ENCODE measurements at places on chromosomes 16 and 17.

DNA sequence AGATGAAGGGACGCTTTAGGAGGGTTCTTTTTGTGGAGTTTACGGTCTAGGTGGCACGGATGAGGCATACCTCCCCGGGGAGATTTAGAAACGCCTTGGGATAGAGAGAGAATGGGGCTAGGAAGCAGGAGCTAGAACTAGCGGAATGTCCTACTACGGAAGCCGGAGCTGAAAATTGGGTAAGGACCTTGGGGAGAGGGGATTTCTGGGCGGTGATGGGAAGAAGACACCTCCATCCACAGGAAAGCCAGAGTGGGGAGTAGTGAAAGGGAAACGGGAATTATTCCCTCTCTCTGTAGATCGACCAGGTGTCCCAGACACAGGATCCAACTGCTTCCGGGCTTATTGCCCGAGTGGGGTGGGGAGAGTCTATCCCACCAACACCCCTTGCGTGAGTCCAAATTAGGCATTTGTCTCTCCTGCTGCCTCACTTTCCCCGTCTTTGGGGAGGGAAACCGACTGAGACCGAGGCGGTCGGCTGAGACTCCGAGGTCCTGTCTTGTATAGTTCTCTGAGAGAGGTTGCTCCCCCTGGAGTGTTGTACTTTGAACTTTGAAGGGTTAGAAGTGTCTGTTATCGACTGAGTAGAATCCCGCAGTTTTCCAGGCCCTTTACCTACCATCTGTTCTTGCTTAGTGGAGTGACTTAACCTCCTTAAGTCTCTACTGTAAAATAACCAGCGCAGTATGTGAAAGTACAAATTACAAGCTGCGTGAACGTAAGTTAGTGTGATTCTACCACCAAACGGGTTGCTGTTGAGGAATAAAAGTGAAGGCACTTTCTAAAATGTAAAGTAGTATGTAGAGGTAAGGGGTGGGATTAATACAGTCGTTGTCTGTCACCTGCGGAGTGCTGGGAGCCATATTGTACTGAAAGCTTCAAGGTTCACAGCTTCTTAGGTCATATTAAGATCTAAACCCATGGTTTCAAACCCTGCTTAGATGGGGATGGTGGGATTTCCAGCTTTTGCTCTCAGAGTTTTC lies 1.0 kb downstream of the RSPRY1 start:
- DNase-seq, result no peak

- no peak for DNase-seq
Measured at GRCh38 chr16:68083861-68084503, 1.2 kb upstream of the NFATC3 start.

- DNase-seq, result no peak
Measured at GRCh38 chr17:51046514-51047384, 73.9 kb downstream of the SPAG9 start.

- no peak for DNase-seq
Measured at GRCh38 chr17:75661531-75661930, 5.4 kb downstream of the RECQL5 start.

DNA sequence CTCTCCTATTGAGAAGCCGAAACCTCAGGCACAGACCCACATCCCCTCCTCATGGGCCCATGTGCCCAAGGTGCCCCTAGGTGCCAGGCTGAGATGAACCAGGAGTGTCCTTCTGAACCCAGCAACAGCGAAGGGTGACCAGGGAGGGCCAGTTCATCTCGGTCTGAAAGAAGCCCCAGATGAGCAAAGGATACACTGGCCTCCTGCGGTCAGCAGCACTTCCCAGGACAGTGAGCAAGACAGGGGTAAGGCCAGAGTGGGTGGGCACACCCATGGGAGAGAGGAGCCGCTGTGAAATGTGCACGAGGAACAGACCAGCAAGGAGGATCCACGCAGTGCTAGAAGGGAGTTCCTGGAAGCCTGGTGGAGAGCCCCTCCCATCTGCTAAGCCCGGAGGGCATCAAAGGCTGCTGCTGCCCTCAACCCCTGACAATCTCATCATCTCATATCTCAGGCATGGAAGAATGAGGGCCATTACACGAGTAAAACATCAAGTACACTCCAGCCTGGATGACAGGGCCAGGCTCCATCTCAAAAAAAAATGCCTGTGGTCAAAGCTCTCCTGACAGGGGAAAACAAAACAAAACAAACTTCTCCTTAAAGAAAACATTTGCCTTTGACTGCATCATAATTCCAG lies 3.3 kb upstream of the HBZ start:
- DNase-seq, result no peak

- no peak for DNase-seq
Measured at GRCh38 chr16:64745258-64745930, 376.5 kb downstream of the CDH11 start.

DNA sequence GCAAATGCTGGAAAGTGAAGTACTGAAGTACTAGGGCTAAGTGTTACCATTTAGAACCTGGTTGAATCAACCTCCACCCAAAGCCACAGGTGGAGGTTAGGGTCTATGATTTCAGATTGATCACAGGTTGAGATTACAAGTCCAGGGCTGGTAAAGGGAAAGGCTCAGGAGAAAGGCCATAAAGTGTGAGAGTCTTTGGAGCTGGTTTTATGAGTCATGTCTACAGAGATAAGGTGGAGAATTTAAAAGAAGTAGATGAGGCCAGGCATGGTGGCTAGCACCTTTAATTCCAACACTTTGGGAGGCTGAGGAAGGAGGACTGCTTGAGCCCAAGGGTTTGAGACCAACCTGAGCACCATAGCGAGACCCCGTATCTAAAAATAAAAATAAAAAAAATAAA lies 221.7 kb upstream of the CDH11 start:
- no peak for DNase-seq

GRCh38 chr17:78669975-78670518 lies 92.9 kb upstream of the DNAH17 start:
- no peak for DNase-seq

GRCh38 chr17:48037838-48038323 lies 284 bp upstream of the COPZ2 start:
- no peak for DNase-seq

DNA sequence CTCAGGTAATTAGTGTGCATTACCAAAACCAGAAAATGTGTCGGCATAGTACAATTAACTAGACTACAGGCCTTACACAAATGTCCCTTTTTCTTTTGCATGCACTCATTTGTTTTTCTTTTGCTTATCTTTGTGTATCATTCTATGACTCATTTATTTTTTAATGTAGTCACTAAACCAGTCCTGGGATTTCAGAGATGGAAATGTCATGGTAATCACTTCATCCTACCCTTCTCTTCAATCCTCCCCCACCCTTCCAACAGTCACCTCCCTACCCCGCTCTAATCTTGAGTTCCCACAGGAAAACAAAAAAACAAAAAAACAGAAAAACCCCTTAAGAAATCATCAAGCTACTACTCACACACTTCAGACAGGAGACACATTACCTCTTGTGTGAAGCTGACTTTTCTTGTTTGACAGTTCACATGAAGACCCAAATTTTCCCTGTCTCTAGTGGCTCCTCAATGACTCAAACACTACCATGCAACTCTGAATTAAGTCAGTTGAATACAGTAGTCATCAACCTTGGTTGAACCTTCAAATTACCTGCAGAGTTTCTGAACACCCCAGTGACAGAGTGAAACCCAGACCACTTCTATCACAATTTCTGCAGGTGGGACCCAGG lies 242.4 kb upstream of the SALL1 start:
- DNase-seq, result no peak

GRCh38 chr17:81621494-81622130 lies 15.3 kb downstream of the NPLOC4 start:
- no peak for DNase-seq

Measured in stimulated activated CD8-positive, alpha-beta memory T cell treated with anti-CD3 and anti-CD28 coated beads, Interleukin-4, amount 100 ng/mL, for 4 hours (primary cell).